Esophagus muscularis mucosa (tissue), 4 donors: ENCODE measurements at places on chromosomes 1 and 21. TPM values are rescaled to one million over a fixed set of nuclear protein-coding genes. Genes with fewer than 3 reads are reported as not detected.
A peak's percentile ranks its signal among the peaks of the same experiment; 100 is the strongest.

The NR0B2 gene
- total RNA-seq = not detected

The CFHR2 gene
- not detected for total RNA-seq

The NUF2 gene
- not detected for total RNA-seq

DNA sequence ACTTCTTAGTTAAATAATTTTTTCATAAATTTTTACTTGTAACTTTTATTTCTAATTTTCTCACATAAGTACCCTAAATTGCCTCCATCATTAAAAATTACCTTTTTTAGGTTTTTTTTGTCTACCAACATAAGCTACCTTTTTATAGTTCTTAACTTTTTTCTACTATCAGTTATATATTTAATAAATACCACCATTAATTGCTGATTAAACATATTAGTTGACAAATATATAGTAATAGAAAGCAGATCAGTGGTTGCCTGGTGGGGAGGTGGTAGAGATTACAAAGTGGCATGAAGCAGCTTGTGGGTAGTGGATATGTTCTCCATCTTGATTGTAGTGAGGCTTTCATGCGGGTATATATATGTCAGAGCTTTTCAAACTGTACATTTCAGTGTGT is 6.1 kb upstream of the SH3BP5L start:
- no peak overlapping the region for H3K27ac ChIP-seq
- H3K4me3 ChIP-seq = no peak overlapping the region
- H3K4me1 ChIP-seq = peaks cover 6% of the 10 kb centered on the region
- DNase-seq = no peak
- no peaks in the 10 kb centered on the region for H3K27me3 ChIP-seq

DNA sequence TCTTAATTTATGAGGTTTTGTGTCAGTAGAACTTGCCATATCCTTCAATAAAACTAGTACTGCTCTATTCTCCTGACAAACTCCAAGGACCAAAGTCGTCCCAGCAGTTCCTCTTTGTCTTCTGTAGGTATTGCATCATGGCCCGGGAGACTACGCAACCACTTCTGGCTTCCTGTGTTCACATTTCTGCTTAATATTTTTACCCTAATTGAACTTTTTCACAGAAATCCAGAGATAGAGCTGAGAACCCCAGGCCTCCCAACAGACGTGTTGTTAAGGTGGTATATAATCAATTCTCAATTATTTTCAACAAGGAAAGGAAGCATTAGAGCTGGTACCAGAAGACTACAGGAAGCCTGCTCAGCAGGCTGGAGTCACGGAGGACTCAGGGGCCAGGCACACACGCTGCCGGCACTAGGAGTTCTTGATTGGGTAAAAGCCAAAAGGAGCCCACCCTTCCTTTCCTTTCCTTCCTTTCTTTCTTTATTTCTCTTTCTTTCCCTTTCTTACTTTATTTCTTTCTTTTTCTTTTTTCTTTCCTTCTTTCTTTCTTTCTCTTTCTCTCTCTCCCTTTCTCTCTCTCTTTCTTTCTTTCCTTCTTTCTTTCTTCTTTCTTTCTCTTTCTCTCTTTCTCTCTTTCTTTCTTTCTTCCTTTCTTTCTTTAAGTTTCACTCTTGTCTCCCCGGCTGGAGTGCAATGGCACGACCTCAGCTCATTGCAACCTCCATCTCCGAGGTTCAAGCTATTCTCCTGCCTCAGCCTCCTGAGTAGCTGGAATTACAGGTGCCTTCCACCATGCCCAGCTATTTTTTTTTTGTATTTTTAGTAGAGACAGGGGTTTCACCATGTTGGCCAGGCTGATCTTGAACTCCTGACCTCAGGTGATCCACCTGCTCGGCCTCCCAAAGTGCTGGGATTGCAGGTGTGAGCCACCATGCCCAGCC is 173.7 kb downstream of the ZBTB18 start:
- H3K27me3 ChIP-seq = no peaks in the 10 kb centered on the region
- no peaks in the 10 kb centered on the region for H3K4me1 ChIP-seq
- no peak overlapping the region for H3K4me3 ChIP-seq
- no peak overlapping the region for H3K27ac ChIP-seq

DNA sequence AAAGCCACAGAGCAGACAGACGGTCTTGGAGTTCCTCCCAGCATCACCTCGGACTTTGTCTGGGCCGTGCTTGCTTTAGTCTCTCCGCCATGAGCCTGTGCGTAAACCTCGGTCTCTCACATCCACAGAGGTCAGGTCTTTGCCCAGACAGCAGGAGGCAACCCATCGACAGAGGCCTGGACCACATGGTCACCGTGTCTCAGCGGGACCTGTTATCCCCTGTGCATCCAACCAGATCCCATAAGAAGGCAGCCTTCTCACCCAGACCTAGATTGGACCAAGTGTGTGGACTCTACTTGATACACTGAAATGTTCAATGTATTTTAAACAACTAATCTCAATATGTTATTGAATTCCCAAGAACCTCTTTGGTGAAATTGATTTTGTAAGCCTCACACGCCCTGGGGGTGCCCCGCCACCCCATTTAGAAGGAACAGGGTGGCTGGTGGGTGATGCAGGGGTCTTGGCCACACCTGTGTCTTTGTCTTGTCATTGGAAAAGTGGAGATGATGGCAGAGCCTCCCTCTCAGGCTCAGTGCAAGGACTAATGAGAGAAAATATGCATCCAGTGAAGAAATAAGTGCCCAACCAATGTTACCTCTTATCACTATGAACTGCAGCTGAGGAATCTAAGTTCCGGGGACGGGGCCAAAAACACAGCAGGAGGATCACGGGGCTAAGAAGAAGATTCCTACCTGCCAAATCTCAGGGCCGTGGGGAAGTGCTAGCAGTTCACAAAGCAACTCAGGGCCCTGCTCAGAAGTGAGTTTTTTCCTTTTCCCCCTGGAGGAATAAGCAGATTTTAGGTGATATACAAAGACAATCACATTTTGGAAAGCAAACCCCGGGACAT is 101.6 kb upstream of the BACE2 start:
- H3K4me1 ChIP-seq = peaks cover 8% of the 10 kb centered on the region
- H3K27me3 ChIP-seq = peaks cover 32% of the 10 kb centered on the region
- no peak overlapping the region for H3K4me3 ChIP-seq
- DNase-seq = peak; percentile 75
- H3K27ac ChIP-seq = no peak overlapping the region
- H3K36me3 ChIP-seq = no peaks in the 10 kb centered on the region
